SW 1271 (cell line): ENCODE measurements at places on chromosomes 5 and 9.

- DNase-seq: no peak
Measured at GRCh38 chr9:137126786-137127185, 12.2 kb upstream of the GRIN1 start.

DNA sequence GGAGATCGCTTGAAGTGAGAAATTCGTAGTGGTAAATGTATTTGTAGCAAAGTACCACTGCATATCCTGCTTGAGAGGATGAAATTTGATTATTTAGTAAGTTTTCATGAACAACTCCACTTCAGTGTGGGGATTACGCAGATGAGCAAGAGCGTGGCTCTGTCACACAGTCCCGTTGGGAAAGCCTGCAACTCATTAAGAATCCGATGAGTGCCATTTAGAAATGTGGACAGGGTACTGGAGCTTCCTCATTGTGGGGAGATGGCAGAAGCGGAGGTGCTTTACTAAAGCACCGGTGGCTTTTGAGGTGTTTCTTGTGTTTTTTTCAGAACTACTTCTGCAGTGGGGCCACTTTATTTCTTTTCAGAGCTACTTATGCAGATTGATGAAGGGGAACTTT, 1.4 kb downstream of the TJP2 start:
- no peak for DNase-seq

DNA sequence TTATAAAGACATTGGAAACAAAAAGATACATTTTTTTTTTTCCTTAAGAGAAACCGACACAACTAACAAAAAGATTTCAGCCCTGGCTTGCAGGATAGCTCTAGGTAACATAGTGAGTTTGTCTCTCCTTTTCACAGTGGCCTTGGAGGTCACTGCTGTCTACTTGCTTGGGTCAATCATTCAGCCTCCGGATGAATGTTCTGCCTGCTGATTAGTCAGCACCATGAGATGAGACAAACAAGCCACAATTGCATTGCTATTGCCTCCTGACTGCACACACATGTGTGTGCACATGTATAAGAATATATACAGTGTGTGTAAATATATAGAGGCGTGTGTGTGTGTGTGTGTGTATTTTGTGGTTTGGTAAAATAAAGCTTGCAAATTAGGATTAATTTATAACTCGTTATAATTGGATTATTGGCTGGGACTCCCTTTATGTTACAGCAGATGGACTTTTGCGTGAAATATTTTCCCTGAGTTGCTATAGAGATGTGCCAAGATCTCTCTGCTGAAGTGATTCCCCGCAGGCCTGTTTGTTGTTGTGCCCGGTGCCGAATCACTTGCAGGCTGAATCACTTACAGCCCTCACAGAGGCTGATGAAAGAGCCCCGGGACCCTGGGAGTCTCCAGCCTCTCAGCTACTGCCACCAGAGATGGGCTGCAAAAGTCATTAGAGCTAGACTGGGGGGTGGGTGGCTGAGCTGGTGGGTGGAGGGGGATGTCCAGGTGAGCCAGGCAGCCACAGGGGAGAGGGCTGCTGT, 161.2 kb downstream of the FGF18 start:
- DNase-seq: no peak

- no peak for DNase-seq
Measured at GRCh38 chr5:92653730-92654461, 927.1 kb downstream of the NR2F1-AS1 start.

GRCh38 chr9:31908891-31909480, 475.5 kb upstream of the ACO1 start:
- no peak for DNase-seq

GRCh38 chr9:76180541-76180940, 213.7 kb downstream of the RFK start:
- DNase-seq: no peak

GRCh38 chr5:36150676-36151433, 832 bp downstream of the LMBRD2 start:
- DNase-seq: peak; percentile 65
